ENCODE measurements at places on chromosomes 3 and 15. TPM values are rescaled to one million over a fixed set of nuclear protein-coding genes. Genes with fewer than 3 reads are reported as not detected.

CHCHD6 gene
- 23.6 TPM for total RNA-seq

CCR8 gene
- 0.22 TPM for total RNA-seq

DNA sequence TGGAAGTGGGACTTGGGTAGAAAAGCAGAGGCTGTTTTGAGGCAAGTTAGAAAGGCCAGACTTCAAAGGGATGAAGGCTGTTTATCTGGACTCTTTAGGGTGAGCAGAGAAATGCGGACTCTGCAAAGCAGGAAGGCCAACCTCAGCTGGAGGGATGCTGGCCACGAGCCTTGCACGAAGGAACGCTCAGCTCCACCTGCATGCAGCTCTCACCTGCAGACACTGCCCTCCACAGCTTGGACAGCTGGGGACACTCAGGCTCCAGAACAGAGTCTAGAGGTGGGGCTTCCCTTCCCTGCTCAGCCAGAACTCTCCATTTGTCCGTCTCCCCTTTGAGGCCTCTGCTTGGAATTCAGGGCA lies 229.7 kb downstream of the ADAMTS17 start:
- H3K27ac ChIP-seq = no peak overlapping the region
- H3K4me1 ChIP-seq = peaks cover 5% of the 10 kb centered on the region
- H3K27me3 ChIP-seq = no peaks in the 10 kb centered on the region

DNA sequence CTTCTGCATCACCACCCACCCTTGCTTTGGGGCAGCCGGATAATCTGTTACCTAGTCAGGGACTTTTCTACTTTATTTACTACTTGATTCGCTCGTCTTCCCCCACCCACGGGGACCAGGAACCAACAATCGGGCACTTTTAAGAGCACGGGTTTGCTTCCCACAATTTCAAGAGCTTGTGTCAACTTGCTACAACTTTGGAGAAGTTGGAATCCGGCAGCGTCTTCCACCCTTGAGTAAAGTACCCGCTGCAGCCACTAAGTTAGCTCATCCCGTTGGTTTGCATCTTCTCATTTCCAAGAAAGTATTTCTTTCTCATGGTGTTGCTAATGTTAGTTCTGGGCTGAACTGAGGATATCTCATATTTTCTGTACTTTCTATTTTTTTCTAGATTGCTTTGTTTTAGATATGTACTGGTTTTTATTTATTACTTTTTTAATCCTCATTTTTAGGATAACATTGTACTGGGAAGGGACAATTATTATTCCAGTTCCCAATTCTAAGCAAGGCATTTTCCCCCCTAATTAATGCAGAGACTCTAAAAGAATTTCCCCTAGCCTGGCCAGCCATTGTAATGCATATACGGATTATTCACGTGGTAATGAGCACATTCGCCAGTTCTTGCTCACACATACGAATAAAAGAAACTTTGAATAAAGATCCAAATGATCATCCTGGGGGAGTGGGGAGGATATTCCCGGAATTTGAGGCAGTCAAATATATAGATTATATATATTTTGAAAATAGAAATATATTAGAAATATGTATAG lies 4.0 kb downstream of the SOX2 start:
- peaks cover 88% of the 10 kb centered on the region for H3K27me3 ChIP-seq
- peak overlapping the region; percentile 78 for H3K4me3 ChIP-seq
- peak; percentile 77 for DNase-seq
- H3K4me1 ChIP-seq = peaks cover 10% of the 10 kb centered on the region
- no peaks in the 10 kb centered on the region for H3K36me3 ChIP-seq
